ENCODE measurements at places on chromosomes 6 and 20.

- DNase-seq: no peak
These were observed 12.9 kb downstream of the SPINT3 start for GRCh38 chr20:45502561-45502960.

DNA sequence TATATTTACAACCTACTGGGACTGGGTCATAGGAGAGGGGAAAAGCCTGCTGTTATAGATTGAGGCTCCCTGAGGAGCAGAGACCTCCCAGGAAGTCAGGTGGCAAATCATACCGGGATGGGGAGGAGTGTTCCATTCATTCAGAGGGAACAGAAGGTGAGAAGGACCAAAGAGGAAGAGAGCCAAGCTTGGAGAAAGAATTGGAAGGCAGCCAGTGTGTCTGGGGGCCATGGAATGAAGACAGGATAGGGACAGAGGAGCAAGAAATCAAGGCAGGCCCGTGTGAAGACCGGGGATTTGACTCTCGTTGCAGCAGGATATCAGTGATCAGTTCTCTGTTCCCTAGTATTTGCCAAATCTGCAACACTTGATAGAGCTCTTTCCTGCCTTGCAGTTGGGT, 5.7 kb upstream of the ZNF217 start:
- DNase-seq: no peak

DNA sequence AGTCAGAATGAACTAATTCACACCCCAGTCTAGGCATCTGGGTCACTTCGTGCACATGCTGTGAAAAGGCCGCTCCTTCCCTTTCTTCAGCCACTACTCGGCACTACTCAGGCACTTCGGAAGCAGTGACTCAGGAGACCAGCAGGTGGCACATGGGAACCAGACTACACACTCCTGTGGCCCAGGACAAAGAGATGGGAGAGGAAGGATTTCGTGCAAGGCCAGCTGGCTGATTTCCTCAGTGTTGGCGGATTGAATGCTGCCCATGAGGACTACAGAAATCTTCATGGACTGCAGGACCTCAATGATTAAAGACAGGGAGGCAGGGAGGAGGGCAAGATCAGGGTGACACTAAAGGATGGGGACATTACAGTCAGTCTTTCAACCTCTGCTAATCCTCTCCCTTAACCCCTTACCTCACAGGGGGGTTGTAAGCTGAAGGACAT, 117.8 kb upstream of the SPACA1 start:
- peak; percentile 92 for DNase-seq

GRCh38 chr6:84766118-84766798, 1.9 kb upstream of the TBX18 start:
- DNase-seq: peak; percentile 57

GRCh38 chr20:4069751-4070150, 54.4 kb upstream of the RNF24 start:
- peak; percentile 21 for DNase-seq

- no peak for DNase-seq
These were observed 93.0 kb upstream of the KCNK16 start for GRCh38 chr6:39415482-39415881.

DNA sequence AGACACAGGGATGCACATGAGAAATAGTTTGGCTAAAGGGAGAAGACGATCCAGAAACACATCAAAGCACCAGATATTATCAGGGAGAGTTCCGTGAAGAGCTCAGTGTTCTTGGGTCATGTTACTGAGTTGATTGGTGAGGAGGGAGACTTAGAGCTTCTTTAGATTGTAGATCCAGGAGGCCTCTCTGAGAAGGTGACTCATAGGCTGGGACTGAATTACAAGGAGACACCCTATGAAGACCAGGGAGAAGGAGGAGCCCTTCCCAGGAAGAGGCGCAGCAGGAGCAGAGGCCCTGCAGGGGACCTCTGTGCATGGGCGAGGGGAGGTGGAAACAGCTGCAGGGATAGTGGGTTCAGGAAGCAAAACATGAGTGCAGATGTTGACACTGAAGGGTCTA, 196.5 kb downstream of the SLC24A3 start:
- DNase-seq: peak; percentile 81

DNA sequence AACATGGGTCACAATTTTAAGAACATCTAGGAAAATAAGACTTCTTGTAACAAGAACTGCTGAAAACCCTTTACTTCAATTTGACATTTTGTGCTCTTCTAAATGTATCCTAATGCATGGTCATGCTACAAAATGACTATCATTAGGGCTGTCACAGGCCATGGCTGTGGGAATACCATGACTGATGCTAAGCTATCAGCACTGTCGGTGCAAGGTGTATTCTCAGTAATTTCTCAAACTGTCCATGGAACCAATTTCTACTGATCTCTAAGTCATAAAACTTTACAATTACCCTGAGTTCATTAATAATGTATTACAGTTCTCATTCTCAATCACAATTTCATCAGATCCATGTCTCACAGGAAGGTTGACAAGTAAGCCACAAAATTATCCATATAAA, 625.3 kb downstream of the EYS start:
- DNase-seq: no peak

DNA sequence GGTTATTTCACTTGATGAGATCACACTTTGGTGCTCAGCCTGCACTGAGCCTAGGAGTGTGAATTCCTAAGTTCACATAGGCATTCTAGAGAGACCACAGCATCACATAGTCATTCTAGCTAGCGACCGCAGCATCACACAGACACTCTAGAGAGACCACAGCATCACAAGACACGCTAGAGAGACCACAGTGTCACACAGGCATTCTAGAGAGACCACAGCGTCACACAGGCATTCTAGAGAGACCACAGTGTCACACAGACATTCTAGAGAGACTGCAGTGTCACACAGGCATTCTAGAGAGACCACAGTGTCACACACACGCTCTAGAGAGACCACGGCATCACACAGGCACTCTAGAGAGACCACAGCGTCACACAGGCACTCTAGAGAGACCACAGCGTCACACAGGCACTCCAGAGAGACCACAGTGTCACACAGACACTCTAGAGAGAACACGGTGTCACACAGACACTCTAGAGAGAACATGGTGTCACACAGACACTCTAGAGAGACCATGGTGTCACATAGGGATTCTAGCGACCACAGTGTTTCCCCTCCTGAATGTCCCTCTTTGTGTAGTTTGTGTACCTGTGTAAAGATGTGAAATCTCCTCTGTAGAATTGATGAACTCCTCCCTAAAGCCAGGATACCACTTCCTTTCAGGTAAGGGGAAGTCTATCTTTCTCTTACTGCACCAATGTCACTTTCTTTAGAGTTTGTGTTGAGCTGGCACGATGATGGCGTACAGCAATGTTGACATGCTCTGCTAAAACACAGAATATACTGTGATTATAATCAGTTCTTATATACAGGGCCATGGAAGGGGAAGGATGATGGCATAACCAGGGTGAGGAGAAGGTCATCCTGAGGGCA, 169.4 kb downstream of the ZDHHC14 start:
- DNase-seq: peak; percentile 40

GRCh38 chr6:73742433-73742832, 46.4 kb downstream of the CD109 start:
- DNase-seq: peak; percentile 57

- peak; percentile 65 for DNase-seq
These were observed 32.1 kb downstream of the TGM2 start for GRCh38 chr20:38132910-38133501.

- DNase-seq: no peak
These were observed 80.3 kb upstream of the HTR1E start for GRCh38 chr6:86856937-86857563.

- DNase-seq: peak; percentile 47
These were observed 3.9 kb downstream of the SYTL3 start for GRCh38 chr6:158653577-158654354.

GRCh38 chr6:10586302-10586701, 65.2 kb downstream of the GCNT2 start:
- peak; percentile 93 for DNase-seq

GRCh38 chr6:24743265-24743943, 24.4 kb upstream of the C6orf62 start:
- peak; percentile 78 for DNase-seq

DNA sequence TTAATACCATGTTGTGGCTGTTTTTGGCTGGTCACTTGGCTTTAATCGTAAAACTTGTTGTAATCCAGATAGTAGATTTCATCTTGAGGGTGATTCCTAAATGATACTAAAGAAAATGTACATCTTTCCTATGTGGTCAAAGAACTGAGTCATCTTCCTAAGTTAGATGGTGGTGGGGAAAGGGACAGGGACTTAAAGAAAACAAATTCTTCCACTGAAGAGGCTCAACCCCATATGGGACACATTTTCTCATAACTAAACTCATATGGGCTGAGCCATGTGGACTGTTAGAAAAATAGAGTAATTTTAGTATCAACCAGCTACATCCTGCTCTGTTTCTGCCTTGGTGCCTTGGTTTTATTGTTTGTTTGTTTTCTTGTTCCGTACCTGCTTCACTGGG, 155.8 kb downstream of the TSHZ2 start:
- DNase-seq: no peak

DNA sequence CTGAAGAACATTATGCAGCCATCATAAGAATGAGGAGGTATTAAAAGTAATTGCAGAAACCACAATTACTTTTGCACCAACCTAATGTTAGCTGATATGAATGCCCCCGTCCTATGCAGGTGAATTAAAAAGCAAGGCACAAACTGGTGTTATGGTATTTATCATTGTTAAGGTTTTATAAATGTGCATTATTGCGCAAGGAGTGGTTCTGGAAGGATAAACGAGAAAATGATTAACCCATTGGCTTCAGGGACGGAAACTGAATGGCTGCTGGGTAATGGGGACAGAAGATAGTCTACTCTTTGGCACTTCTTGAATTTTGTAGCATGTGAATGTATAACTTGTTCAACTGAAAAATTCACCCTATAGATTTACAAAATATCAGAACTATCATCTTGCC, 148.6 kb upstream of the SALL4 start:
- DNase-seq: no peak

DNA sequence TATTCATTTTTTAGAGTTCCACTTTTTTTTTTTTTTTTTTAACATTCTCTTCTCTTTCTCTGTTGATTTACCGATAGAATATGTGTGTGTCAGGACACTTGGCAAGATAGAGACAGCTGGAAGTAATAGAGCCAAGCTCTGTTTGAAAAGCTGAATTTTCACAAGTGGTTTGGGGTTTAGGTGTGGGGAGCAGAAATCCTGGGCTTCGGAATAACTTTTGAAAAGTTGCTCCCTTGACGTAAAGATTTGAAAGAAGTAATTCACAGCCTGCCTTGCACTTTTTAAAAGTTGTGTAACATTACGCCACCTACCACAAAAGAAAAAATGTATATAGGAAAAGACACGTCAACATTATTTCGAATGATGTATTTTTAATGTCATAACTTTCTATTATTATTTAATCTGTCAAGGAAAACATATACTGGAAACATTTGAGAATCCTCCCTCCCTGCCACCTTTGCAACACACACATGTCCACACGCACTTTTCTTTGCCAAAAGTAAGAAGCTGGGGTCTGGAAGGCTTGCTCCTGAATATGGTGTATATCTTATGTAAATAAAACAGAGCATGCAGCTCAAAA, 917.9 kb downstream of the KIF16B start:
- no peak for DNase-seq

- DNase-seq: no peak
These were observed 232.7 kb upstream of the POU3F2 start for GRCh38 chr6:98601716-98602115.

GRCh38 chr20:1376408-1377270, 16.2 kb downstream of the FKBP1A start:
- DNase-seq: no peak

DNA sequence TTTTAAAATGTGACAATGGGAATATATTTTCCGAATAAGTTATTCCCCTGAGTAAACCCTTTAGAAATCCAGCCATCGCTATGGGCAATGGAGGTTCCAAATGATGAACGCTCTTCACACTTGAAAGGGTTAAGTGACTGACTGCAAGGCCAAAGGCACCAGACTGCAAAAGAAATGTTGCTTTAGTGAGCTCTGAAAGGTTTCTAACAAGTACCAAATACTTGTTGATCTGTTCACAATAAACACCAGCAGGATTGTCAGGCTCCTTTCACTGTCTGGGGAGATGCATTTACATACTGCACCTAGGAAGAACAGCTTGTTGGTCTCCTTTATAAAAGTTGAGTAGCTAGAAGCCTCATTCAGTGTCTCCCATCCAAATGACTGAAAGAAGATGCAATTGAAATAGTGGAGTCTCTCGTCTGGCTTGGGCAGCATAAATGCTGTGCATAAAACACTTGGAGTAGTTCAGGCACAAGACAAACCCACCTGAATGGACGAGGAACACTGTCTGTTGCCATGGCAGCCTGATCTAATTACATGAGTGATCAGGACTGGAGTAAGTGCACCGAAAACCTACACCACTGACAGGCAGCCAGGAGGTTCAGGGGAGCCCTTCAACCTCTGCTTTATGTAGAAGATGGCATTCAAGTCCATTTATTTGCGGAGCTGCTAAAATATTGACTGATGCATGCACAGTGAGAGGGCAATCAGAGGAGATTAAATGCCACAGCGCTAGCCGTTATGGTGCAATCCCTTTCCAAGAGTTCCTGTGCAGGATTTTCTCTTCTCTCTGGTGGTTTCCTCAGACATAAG, 2.9 kb downstream of the ATXN1 start:
- DNase-seq: peak; percentile 85

GRCh38 chr6:43886717-43887339, 116.8 kb downstream of the VEGFA start:
- DNase-seq: no peak

DNA sequence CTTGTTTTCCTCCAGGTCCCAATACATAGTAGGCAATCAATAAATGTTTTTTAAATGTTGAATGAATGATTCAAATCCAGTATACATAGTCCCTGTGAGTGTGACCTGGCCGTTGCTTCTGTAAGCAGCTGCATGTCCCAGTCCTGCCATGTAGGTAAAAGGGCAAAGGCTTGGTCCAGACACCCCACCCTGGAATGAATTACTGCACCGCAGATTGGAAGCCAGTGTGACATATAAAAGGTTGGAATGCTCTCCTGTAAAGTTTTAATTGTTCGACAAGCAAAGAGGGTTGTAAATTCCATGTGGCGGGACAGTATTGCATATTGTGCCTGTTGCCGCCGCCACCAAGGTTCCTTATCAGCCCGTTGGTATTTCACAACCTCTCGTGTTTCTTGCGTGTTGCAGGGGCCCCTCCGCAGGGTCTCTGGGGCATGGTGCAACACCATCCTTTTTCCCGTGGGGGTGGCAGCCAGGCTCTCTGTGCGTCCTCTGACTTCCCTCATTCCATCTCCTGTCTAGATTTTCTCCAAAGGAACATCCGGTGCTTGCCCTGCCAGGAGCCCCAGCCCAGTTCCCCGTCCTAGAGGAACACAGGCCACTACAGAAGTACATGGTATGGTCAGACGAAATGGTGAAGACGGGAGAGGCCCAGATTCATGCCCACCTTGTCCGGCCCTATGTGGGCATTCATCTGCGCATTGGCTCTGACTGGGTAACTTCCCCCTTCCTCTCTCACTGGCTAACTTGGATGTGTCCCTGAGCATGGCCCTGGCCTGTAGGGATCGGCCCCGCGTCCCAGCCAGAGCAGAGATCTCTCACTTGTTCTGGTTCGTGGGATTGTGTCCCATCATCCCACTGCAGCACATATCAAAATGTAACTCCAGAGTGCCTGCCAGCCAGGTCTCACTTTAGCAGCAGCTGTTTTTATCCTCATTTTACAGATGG, 20.3 kb downstream of the POFUT1 start:
- peak; percentile 62 for DNase-seq

Measured in islet precursor cell (in vitro differentiated cells).